ENCODE measurements at places on chromosomes 11 and 22.
A peak's percentile ranks its signal among the peaks of the same experiment; 100 is the strongest.

DNA sequence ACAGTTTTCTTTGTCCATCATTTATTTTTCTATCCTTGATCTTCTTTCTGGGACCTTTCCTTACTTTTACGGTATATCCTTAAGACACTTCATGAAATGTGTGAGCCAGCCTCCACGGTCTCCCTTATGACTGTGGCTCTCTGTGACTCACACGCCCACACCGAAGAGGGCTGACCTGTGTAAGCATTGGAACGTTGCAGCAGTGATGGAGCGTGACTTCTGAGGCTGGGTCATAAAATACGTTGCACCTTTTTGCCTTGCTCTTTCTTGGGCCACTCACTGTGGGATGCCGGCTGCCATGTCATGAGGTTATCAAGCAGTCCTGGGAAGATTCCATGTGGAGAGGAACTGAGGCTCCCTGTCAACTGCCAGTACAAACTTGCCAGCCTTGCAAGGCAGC, 96.3 kb upstream of the RAB1B start:
- DNase-seq = no peak

DNA sequence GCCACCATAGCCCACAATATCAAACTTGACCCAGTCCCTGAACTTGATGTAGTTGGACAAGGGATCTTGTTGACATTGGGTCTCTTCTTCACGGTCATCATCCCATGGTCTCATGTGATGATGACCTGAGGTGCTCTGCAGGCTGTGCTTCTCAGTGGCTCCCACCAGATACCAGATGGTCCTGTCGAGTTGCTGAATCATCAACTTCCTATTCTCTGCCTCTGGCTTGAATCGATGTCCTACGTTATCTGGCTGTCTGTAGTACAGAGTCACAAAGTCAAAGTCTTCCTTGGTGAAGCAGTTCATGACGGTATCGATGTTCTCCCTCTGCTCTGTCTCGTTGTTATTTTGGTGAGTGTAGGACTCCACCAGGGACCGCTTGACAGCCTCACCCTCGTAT, 145.7 kb upstream of the ALDH3B2 start:
- no peak for DNase-seq

DNA sequence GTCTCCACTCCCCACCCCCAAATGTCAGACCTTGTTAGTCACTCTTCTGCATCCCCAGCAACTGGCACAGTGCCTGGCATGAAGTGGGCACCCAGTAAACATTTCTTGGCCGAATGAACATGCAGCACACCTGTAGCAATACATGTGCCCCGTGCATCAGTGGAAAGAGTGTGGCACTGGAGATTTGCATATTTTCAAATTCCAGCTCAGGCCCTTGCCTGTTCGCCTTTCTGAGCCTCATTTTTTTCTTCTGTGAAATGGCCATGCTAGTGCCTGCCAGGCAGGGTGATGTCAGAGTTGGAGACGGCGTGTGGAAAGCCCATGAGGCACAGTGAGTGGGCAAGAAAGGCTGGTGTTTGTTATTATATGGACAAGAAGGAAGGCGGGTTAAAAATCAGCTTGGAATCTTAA, 38.7 kb downstream of the CD82 start:
- no peak for DNase-seq

DNA sequence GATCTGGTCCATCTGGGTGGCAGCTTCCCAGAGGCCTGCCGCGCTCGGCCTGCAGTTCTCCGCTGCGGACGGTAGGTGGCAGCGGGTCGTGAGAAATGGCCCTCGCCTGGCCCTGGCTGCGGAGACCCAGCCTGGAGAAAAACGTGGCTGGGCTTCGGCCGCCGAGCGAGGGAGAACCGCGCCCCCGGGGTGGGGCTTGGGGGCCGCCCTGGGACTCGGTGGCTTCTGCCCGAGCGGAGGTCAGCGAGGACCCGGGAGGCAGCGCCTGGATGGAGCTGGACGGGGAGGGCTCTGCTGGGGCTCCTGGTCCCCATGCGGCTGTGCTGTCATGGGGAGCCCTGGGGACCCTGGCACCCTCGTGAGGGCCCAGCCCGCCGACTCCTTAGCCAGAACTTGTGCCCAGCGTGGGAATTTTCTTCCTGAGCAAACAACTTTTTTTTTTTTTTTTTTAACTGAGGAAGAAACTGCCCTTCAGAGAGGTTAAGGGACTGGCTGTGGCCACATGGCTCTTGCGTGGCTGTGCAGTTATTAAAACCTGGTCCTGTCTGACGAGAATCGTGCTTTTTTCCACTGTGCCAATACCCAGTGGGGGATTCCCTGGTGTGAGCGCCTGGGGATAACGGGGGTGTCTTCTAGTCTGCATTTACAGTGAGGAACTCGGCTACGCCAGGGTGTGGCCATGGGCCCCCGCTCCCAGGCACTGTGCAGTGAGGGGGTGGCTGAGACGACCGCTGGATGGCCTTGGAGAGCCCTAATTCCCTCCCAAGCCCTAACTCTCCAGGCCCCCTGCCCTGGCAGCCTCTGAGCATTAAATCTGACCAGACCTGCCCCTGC, 535.6 kb downstream of the INSC start:
- peak; percentile 29 for DNase-seq

GRCh38 chr11:86668929-86669328, 3.5 kb downstream of the ME3 start:
- DNase-seq = no peak

- DNase-seq = no peak
Observed at GRCh38 chr11:8098879-8099278, 17.9 kb downstream of the TUB start.

DNA sequence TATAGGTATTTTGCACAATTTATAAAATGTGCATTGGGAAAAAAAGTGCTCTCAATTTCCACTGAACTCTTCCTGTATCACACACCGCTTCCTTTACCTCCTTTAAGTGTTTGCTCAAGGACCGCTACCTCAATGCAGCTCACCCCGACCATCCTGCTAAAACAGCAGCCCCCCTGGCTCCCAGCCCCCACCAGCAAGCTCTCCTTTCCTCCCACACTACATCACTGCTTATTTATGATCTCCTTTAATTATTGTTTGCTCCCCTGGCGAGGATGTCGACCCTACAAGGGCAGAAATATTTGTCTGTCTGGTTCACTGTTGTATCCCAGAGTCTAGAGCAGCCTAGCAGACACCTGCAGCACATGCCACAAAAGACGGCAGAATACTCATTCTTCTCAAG, 10.0 kb downstream of the SHANK2 start:
- no peak for DNase-seq

GRCh38 chr11:115365907-115366306, 138.3 kb downstream of the CADM1 start:
- no peak for DNase-seq

DNA sequence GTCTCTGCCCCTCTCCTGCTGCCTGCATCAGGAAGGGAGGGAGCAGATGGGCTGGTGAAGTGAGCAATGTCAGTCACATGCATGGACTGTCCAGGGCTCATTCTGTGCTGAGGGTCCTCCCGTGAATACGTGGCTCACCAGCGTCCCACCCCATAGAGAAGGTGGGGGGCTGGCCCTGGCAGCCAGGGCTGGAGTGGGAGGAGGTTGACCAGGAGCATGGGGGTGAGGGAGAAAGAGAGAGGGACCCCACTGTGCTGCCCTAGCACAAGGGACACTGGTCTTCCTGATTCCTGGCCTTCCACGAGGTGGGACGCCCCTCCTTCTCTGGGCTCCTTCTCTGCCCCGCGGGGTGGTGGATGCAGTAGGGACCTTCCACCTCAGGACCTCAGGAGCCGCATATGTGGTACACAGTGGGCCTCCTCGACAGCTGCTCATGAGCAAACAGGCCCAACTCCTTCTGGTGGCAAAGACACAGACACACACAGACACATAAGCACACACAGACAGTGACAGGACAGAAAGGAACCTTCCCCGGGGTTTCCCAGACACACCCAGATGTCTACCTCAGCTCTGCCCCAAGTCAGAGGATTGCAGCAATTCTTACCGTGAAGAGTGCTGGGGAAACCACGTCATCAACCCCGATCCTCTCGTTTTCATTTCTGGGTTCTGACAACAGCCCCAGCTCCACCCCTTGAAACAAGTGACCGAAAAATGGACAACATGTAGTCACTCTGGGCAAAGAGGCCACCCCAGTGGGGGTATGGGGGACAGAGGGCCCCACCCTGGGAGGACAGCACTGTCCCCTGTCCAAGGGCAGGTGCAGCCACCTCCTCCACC, 3.6 kb upstream of the APOBEC3A start:
- no peak for DNase-seq

DNA sequence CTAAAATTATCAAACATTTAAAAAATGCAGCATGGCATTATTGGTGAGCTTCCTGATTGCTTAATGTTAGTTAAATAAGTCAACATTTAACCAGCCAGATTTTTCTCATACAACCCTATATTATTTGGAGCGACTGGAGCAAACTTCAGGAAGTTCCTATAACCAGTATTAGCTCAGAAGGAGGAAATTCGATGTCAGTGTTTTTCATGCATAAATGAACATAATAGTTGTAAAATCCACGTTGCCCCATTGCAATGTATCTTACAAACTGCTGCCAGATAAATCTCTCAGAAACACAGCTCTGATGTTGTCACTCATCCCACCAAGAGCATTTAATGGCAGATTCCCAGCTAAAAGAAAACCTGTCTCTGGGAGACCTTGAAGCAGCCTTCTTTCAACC, 278.5 kb downstream of the CASP12 start:
- no peak for DNase-seq

DNA sequence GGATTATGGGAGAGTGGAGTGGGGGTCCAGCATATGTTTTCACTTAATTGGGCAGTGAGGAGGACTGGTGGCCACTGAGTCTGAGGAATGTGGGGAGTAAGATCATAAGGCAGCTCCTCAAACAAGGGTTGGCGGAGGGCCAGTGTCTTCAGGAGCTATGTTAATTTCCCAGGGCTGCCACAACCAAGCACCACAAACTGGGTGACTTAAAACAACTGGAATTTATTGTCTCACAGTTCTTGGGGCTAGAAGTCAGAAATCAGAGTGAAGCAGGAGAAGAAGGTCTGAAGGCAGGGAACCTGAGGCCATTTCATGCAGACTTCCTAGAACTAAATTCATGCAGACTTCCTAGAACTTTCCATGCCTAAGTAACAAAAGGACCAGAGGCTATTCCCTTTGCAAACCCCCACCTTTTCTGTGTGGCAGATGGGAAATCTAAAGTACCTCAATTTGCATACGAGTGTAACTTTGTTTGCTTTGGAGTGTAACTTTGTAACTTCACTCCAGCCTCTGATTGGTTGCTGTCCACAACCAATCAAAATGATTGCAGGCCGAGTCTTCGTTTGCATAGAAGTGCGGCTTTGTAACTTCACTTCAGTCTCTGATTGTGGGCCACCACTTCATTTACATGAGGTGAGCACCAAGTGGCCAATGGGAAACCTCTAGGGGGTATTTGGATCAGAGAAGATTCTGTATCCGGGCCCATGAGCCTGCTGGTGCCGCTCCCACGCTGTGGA, 50.5 kb upstream of the ZBED5 start:
- no peak for DNase-seq

DNA sequence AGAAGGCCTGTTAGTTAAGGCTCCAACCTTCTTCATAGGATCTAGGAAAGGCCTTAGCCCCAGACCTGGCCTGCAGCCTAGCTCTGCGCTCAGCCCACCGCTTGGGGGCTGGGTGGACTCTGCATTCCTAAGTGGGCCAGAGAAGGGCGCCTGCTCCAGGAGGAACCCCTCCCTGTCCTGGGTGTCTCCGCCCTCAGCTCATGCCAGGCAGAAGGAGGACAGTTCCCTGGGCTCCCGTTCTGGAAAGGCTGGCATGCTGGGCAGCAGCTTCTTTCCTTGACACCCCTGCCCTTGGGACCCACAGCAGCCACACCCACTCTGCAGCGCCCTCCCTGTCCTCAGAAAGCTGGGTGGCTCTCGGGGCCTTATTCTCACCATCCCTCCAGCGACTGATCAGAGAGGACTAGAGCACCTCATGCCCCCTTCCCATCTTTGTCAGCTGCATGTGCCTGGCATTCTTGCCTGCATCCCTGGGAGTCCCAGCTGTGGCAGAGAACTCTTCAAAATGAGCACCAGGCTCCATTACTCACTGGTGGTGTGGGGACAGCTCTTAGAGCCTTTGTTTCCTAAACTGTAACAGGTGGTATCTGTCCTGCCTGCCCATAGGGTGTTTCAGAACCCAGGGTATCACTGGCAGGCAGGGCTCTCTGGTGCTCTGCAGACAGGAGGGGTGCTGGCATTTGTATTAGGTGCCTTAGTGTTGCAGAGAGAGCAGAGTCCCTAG, 20.3 kb upstream of the MYRF start:
- DNase-seq = no peak

GRCh38 chr11:65700399-65700798, 11.7 kb upstream of the KAT5 start:
- DNase-seq = no peak

- DNase-seq = no peak
Observed at GRCh38 chr11:134466156-134466555, 54.1 kb upstream of the B3GAT1 start.

GRCh38 chr11:1402355-1403077, 12.8 kb downstream of the BRSK2 start:
- DNase-seq = no peak

DNA sequence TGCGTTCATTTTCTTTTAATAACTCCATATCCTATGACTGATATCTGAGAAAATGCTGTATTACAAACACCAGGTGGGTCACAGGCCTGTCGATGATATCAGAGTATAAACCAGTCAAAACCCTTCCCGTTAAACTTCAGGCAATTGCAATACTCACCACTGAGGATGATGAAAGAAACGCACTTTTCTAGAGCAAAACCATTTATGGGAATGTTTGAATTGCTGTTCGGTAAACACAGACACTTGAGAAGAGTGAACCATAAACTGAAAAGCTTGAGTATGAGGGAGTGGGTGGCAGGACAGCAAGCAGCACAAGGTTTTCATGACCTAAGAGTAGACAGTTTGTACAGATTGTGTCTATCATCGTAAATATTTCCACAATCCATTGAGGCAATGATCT, 139.8 kb upstream of the CEP126 start:
- no peak for DNase-seq

DNA sequence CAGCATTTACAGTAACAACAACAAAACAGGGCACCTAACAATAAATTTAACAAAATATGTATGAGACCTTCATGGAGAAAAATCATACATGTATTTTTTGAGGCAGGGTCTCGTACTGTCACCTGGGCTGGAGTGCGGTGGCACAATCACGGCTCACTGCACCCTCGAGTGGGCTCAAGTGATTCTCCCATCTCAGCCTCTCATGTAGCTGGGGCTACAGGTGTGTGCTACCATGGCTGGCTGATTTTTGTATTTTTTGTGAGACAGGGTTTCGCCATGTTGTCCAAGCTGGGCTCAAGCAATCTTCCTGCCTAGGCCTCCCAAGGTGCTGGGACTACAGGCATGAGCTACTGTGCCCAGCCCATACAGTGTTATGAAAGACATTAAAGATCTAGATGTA, 278.1 kb downstream of the SWAP70 start:
- DNase-seq = no peak
